Activated B cell treated with CpG ODN at 0.5 μM for 24 hours (primary cell): ENCODE measurements at places on chromosomes 13 and 19.

DNA sequence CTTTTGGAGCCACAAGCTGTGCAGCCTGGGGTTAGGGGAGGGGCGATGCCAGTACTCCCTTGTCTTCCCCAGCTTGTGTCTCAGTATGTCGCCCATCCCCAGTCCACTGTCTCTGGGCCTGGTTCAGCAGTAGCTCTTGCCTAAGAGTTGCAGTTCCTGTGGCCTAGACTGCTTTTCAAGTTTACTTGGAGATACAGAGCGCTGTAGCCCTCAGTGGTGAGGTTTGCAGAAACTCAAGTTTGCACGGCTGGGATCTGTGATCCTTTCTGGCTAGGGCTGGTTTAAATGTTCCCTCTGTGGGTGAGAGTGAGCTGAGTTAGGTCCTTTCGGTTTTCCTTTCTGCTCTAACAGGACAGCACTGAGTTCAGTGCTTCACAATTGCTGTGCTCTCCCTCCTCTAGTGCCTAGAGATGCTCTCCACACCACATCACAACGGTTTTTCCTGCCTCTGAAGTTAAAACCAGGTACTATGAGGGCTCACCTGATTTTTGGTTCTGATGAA, 360.6 kb upstream of the TMTC4 start:
- DNase-seq = no peak

DNA sequence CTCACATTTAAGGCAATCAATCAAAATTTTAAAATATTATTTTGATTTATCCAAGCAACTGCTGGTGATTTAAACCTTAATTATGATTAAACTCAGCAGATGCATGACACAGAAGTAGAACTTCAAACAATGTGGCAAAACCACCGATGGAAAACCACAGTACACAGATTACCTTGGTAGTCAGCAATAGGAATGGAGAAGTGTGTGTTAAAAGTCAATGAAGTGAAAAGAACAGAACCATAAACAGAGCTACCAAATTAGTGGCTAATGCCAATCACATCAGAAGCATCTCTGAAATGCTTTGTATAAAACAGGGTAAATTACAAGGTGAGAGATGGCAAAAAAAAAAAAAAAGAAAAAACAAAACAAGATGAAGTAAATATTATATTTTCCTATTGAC, 31.2 kb downstream of the KATNAL1 start:
- DNase-seq = no peak

DNA sequence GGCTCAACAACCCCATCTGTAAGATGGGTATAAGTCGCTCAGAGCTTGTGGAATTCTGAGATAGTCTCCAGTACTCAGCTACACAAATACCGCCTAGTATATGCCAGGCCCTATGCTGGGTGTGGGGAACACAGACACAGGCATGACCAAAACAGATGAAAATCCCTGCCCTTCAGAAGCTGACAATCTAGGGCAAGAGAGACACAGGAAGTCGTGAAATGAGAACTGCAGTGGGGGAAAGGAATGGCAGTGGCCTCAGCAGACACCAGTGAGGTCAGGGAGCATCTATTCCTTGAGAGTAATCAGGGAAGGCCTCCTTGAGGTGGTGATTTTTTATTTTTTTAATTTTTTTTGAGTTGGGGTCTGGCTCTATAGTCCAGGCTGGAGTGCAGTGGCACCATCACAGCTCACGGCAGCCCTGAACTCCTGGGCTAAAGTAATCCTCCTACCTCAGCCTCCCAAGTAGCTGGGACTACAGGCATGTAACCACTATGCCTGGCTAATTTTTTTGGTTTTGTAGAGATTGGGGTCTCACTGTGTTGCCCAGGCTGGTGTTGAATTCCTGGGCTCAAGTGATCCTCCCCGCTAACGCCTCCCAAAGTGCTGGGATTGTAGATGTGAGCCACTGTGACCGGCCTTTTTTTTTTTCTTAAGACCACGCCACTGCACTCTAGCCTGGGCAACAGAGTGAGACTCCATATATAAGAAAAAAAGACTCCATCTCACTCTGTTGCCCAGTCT, 3.2 kb downstream of the TMIGD2 start:
- DNase-seq = no peak

DNA sequence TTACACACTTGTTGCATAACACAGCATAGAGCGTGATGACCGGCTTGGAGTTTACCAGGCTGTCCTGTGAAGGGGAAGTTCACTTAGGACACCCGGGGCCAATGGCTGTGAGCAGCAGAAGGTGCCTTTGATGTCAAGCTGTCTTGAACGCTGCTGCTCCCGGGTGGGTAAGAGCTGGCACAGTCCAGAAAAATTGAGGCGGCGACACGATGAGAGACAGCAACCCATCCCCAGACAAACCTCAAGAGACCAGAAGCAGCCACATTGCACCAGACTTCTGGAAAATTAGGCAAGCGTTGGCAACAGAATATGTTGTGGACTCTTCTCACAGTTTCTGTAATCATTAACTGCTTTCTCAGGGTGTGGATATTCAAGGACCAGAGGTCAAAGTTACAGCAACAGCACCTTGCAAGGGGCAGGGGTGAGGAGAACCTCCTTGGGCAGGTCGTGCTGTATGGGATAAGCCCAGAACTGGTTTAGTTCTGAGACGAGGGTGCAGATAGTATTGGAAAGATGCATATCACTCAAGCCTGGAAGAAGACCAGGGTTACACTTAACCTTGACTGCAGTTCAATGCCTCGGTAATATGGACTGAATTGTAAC, 10.1 kb downstream of the NFILZ start:
- DNase-seq = no peak
